Stimulated activated CD8-positive, alpha-beta memory T cell treated with anti-CD3 and anti-CD28 coated beads, Interleukin-12 subunit alpha, Interleukin-12 subunit beta, amount 100 ng/mL, for 4 hours (primary cell): ENCODE measurements at places on chromosomes 4 and X.

DNA sequence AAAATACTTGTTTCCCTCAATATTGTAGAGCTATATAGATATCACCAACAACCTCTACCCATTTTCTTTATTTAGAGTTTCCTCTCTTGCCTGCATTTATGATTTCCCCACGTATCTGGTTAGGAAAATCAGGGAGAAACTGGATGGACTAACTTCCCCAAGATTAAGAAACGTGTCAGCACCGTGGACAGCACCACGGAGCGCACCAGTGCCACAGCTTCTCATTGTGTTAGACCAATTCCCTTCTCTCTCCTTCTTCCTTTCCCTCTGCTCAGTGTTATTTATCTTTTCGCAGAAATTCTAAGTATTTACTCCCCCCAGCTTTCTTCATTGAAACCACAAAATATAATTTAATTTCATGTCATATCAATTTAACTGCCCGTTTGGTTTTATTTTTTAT is 568.6 kb upstream of the BOD1L1 start:
- no peak for DNase-seq

DNA sequence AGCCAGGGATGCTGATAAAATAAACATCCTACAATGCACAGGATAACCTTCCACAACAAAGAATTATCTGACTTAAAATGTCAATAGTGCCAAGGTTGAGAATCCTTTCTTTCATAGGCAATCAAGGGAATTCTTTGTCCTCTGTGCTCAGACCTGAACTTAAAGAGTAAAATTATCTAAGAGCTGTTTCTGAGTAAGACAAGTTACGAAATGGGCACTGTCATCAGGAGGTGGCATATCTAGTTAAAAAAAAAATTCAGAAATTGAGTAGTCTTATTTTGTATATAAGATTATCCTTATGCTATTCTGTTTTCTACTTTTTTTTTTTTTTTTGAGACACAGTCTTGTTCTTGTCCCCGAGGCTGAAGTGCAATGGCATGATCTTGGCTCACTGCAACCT is 3.3 kb upstream of the RAB33B start:
- no peak for DNase-seq

DNA sequence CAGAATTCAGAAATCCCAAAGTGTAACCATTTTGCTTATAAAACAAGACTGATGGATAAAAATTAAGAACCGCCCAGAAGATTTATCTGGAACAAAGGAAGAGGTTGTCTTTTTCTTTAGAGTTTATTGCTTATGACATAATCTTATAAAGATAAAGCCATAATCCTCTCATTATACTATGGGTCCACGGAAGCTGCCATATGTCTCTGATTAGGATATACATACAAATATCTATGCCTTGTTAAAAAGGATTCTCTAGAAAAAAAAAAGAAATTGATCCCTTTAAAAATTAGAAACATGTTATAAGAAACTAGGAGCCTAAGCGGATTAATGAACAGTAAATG is 70.5 kb downstream of the RELL1 start:
- no peak for DNase-seq

GRCh38 chr4:79864500-79865200 is 208.4 kb downstream of the ANTXR2 start:
- no peak for DNase-seq

GRCh38 chrX:47272013-47272408 is 39.2 kb downstream of the USP11 start:
- no peak for DNase-seq
